Activated T-helper 1 cell treated with anti-CD3 and anti-CD28 coated beads, Interleukin-12 subunit alpha, Interleukin-12 subunit beta, Interleukin-2, Interleukin-4 antibody, amounts not matched to agents 30 ng/mL and 10 ng/mL and 1 ng/mL, durations not matched to agents 14 hours and 24 hours and 36 hours (primary cell): ENCODE measurements at places on chromosomes 7 and 10. TPM values are rescaled to one million over a fixed set of nuclear protein-coding genes. Genes with fewer than 3 reads are reported as not detected.

Gene PIK3CG
- total RNA-seq = 38.7 and 39.3 TPM in 2 replicates

- peaks cover 41% of the 10 kb centered on the region for H3K4me1 ChIP-seq
- no peak overlapping the region for H3K4me3 ChIP-seq
- H3K27me3 ChIP-seq = peaks cover 4% of the 10 kb centered on the region
- peaks cover 2% of the 10 kb centered on the region for H3K36me3 ChIP-seq
These were observed 31.3 kb upstream of the FXYD4 start for GRCh38 chr10:43340101-43340500.

- peaks cover 5% of the 10 kb centered on the region for H3K27me3 ChIP-seq
- no peaks in the 10 kb centered on the region for H3K36me3 ChIP-seq
- H3K4me1 ChIP-seq = no peaks in the 10 kb centered on the region
- no peak for DNase-seq
- H3K4me3 ChIP-seq = no peak overlapping the region
These were observed 59.2 kb upstream of the CHCHD3 start for GRCh38 chr7:133140994-133141595.

DNA sequence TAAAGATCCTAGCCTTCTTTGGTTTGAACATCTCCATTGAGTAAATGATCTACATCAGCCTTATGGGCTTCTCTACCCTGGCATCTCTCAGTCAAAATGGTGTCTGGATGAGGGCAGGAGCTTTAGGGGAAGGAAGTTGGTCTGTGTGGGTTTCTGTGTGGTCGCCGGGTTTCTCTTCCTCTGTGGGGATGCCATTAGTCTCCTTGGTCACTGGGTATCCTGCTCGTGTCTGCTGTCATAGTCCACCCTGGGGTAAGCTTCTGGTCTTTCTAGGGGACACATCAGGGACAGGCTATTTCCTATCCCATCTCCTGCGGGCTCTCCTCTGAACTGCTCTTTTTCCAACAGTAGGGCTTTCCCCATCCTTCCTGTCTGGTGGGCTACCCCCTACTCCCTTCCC, 150.3 kb upstream of the NPY start:
- DNase-seq = no peak
- no peaks in the 10 kb centered on the region for H3K36me3 ChIP-seq
- no peak overlapping the region for H3K27ac ChIP-seq
- no peak overlapping the region for H3K4me3 ChIP-seq

- no peak for DNase-seq
- H3K4me3 ChIP-seq = no peak overlapping the region
These were observed 72.4 kb upstream of the PDE1C start for GRCh38 chr7:32142649-32143048.

GRCh38 chr7:120064565-120064964, 208.4 kb upstream of the KCND2 start:
- no peaks in the 10 kb centered on the region for H3K4me1 ChIP-seq
- DNase-seq = no peak
- no peak overlapping the region for H3K4me3 ChIP-seq
- no peaks in the 10 kb centered on the region for H3K36me3 ChIP-seq
- H3K27ac ChIP-seq = no peak overlapping the region

DNA sequence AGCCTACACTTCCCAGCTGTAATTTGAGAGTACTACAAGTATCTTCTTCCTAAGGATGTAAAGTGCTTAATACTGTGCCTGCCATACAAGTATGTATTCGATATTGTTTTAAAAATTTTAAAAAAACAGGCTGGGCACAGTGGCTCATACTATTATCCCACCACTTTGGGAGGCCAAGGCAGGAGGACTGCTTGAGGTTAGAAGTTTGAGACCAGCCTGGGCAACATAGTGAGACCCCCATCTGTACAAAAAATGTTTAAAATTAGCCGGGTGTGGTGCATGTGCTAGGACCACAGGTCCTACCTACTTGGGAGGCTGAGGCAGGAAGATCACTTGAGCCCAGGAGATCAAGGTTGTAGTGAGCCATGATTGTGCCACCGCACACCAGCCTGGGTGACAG, 8.3 kb downstream of the ARMC10 start:
- DNase-seq = no peak
- no peak overlapping the region for H3K4me3 ChIP-seq
- H3K4me1 ChIP-seq = peaks cover 7% of the 10 kb centered on the region
- H3K36me3 ChIP-seq = peaks cover 12% of the 10 kb centered on the region

DNA sequence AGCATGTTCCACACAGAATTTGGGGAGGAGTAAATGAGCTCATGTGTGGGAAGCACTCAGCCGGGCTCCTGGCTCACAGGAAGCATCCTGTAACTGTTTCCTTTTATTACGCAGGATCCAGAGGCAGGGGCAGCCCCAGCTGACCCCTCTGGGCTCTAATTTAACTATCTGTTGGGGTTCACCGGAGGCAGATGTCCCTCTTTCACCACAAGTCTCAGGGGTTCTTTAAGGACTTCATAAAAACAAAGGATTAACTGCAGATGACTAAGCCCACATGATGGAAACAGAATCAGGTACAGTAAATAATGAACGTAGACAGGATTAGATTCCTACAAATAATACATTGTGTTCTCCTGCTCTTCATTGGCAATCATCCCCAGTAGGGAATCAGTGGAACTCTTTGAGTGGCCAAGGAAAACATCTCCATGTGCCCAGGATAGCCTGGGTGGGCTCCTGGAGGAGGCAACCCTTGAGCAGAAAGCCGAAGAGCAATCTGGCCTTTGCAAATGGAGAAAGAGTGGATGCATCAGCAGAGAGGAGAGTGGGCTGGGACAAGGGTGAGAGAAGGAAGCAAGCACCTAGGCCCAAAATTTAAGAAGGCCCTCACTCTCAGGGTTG, 24.6 kb downstream of the TBXAS1 start:
- H3K27me3 ChIP-seq = no peaks in the 10 kb centered on the region
- H3K36me3 ChIP-seq = no peaks in the 10 kb centered on the region
- no peak overlapping the region for H3K27ac ChIP-seq
- peaks cover 17% of the 10 kb centered on the region for H3K4me1 ChIP-seq

DNA sequence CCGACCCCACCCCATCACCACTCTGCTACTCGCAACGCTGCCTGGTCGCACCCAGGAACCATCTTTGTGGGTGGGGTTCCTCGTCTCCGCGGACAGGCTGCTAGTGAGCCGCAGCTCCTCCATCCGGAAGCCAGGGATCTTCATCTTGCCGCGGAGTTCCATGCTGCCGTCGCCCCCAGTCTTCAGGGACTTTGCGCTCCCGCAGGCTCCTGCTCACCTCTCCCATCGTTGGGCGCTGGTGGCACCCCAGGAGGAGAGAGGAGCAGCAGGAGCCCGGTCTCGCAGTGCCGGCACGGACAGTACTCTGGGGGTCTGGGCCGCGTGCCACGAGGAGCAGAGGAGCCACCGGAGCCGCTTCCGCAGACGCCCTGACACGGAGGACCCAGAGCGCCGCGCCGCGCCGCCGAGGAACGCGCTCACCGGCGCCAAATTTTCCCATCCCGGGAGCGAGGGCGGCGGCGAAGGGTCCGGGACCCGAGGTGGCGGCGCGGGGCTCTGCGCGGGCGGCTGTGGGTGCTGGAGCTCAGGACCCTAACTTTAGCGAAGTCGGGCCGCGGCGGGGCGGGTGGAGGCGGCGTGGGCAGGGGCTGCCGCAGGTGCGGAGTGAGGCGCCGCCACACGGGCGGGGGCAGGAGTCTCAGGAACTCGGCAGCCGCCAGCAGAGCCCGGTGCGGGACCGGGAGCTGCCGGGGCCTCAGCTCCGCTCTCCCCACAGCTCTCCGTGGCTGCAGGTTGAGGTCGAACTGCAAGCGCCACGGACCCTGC, 750.1 kb upstream of the SORCS1 start:
- no peak for DNase-seq
- H3K4me3 ChIP-seq = no peak overlapping the region
- no peaks in the 10 kb centered on the region for H3K36me3 ChIP-seq

DNA sequence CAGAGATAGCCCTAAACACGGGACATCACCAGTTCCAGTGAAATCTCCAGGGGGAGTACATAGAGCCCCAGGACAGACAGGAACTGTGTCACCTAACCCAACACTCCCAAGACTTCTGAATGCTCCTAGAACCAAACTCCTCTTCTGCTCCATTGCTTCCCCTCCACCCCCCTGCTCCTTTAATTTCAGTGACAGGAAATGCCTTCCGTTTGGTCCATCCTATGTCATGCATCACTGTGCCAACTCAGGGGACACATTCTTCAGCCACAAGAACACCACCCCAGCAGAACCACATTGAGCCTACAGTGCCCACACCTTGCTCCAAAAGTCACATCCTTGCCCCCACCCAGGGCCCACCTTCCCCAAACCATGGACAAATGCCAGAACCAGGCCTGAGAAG, 100.5 kb downstream of the KCNMA1 start:
- no peaks in the 10 kb centered on the region for H3K4me1 ChIP-seq
- DNase-seq = no peak
- no peaks in the 10 kb centered on the region for H3K27me3 ChIP-seq

DNA sequence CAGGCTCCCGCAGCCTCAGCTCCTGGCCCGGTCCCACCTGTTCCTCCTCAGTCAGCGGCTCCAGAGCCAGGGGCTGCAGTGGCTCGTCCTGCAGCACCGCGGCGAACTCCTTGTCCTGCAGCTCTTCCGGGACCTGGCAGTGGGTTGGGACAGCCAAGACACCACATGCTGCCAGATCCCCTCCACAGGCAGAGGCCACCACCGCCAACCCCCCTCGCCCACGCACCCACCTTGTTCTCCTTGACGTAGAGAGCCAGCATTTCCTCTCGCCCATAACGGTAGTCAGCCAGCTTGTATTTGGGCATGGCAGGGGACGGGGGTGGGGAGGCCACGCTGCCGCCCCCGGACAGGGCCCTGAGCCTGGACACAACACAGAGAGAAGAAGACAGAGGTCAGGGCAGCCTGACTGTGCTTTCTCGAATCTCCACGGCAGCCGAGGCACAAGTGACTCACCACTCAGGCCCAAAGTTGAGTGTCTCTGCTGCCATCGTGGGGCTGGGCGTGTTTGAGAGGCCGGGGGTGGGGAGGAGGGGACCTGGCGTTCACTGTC, 6.2 kb downstream of the GIGYF1 start:
- H3K4me1 ChIP-seq = peaks cover 14% of the 10 kb centered on the region
- H3K4me3 ChIP-seq = no peak overlapping the region
- no peak for DNase-seq
- H3K27ac ChIP-seq = no peak overlapping the region
- H3K27me3 ChIP-seq = peaks cover under 1% of the 10 kb centered on the region

- H3K4me3 ChIP-seq = no peak overlapping the region
- peaks cover 35% of the 10 kb centered on the region for H3K4me1 ChIP-seq
- no peak overlapping the region for H3K27ac ChIP-seq
- H3K27me3 ChIP-seq = no peaks in the 10 kb centered on the region
- no peak for DNase-seq
- peaks cover 2% of the 10 kb centered on the region for H3K36me3 ChIP-seq
These were observed 5.4 kb upstream of the CEP41 start for GRCh38 chr7:130446259-130446658.

- H3K27me3 ChIP-seq = peaks cover 4% of the 10 kb centered on the region
- H3K27ac ChIP-seq = no peak overlapping the region
- no peak overlapping the region for H3K4me3 ChIP-seq
- no peaks in the 10 kb centered on the region for H3K4me1 ChIP-seq
- no peaks in the 10 kb centered on the region for H3K36me3 ChIP-seq
These were observed 130.2 kb downstream of the KCNMA1 start for GRCh38 chr10:77507291-77507880.

GRCh38 chr7:123649964-123650363, 5.7 kb upstream of the LMOD2 start:
- no peak for DNase-seq
- no peaks in the 10 kb centered on the region for H3K27me3 ChIP-seq
- no peak overlapping the region for H3K4me3 ChIP-seq
- no peaks in the 10 kb centered on the region for H3K4me1 ChIP-seq
- H3K36me3 ChIP-seq = no peaks in the 10 kb centered on the region
- no peak overlapping the region for H3K27ac ChIP-seq
